Pulmonary artery endothelial cell (primary cell): ENCODE measurements at places on chromosomes 7 and 10. TPM values are rescaled to one million over a fixed set of nuclear protein-coding genes. Genes with fewer than 3 reads are reported as not detected.

ZC3HAV1L gene
- 13.5 and 13.6 TPM in 2 replicates for total RNA-seq

C10orf53 gene
- total RNA-seq = not detected in 2 replicates

ZNF365 gene
- 0.04 and 0.40 TPM in 2 replicates for total RNA-seq

MINPP1 gene
- total RNA-seq = 26.3 and 36.2 TPM in 2 replicates

TRDMT1 gene
- total RNA-seq = 4.9 and 6.7 TPM in 2 replicates

FZD1 gene
- total RNA-seq = 2.6 and 4.7 TPM in 2 replicates

PTER gene
- 2.3 and 6.4 TPM in 2 replicates for total RNA-seq

LRMDA gene
- total RNA-seq = 7.2 and 14.6 TPM in 2 replicates

TFR2 gene
- total RNA-seq = 0.33 and 0.85 TPM in 2 replicates

CYP2W1 gene
- not detected in 2 replicates for total RNA-seq

PNLIPRP1 gene
- total RNA-seq = not detected in 2 replicates

ZNF736 gene
- 5.5 and 10.8 TPM in 2 replicates for total RNA-seq

STK31 gene
- 0.07 TPM in 1 of 2 replicates, not detected in the other for total RNA-seq

SYNPO2L gene
- not detected in 2 replicates for total RNA-seq

LIPJ gene
- 0.21 TPM in 1 of 2 replicates, not detected in the other for total RNA-seq

CACNB2 gene
- total RNA-seq = not detected in 2 replicates

KLHDC10 gene
- total RNA-seq = 29.3 and 39.9 TPM in 2 replicates

GPR146 gene
- 17.4 and 29.8 TPM in 2 replicates for total RNA-seq

SEMA4G gene
- total RNA-seq = 0.60 and 0.79 TPM in 2 replicates

C10orf105 gene
- not detected in 2 replicates for total RNA-seq

FMC1 gene
- total RNA-seq = 6.7 and 10.0 TPM in 2 replicates

ACTR1A gene
- 192 and 228 TPM in 2 replicates for total RNA-seq

MBL2 gene
- total RNA-seq = not detected in 2 replicates

PTPN20 gene
- 0.26 and 1.7 TPM in 2 replicates for total RNA-seq

BEND7 gene
- 13.9 and 16.5 TPM in 2 replicates for total RNA-seq

COBL gene
- total RNA-seq = not detected in 2 replicates

TMEM236 gene
- 0.07 and 0.11 TPM in 2 replicates for total RNA-seq

SAMD8 gene
- total RNA-seq = 28.4 and 32.0 TPM in 2 replicates

LRRC18 gene
- not detected in 2 replicates for total RNA-seq

TAC1 gene
- not detected in 2 replicates for total RNA-seq

BTBD16 gene
- total RNA-seq = not detected in 2 replicates

MORN4 gene
- total RNA-seq = 3.9 and 7.1 TPM in 2 replicates

OR9A2 gene
- total RNA-seq = not detected in 2 replicates

MINDY3 gene
- 17.0 and 22.8 TPM in 2 replicates for total RNA-seq

CNPY1 gene
- not detected in 2 replicates for total RNA-seq

SEPHS1 gene
- 46.5 and 55.7 TPM in 2 replicates for total RNA-seq

CRYGN gene
- total RNA-seq = not detected in 2 replicates

PVRIG gene
- total RNA-seq = not detected in 2 replicates

MGAM2 gene
- not detected in 2 replicates for total RNA-seq

SDK1 gene
- 0.18 and 1.1 TPM in 2 replicates for total RNA-seq

SEMA3C gene
- 5.5 and 14.9 TPM in 2 replicates for total RNA-seq

KCND2 gene
- total RNA-seq = not detected in 2 replicates

AGAP3 gene
- 52.1 and 61.4 TPM in 2 replicates for total RNA-seq
